ENCODE measurements at places on chromosomes 2 and 18.

GRCh38 chr18:36851202-36851590 is 22.3 kb downstream of the KIAA1328 start:
- DNase-seq, result no peak

- no peak for DNase-seq
Measured at GRCh38 chr2:162177301-162177700, 25.3 kb upstream of the GCG start.

GRCh38 chr18:9494778-9495331 is 19.5 kb downstream of the RALBP1 start:
- no peak for DNase-seq

GRCh38 chr2:141701618-141702017 is 429.2 kb downstream of the LRP1B start:
- DNase-seq, result no peak

DNA sequence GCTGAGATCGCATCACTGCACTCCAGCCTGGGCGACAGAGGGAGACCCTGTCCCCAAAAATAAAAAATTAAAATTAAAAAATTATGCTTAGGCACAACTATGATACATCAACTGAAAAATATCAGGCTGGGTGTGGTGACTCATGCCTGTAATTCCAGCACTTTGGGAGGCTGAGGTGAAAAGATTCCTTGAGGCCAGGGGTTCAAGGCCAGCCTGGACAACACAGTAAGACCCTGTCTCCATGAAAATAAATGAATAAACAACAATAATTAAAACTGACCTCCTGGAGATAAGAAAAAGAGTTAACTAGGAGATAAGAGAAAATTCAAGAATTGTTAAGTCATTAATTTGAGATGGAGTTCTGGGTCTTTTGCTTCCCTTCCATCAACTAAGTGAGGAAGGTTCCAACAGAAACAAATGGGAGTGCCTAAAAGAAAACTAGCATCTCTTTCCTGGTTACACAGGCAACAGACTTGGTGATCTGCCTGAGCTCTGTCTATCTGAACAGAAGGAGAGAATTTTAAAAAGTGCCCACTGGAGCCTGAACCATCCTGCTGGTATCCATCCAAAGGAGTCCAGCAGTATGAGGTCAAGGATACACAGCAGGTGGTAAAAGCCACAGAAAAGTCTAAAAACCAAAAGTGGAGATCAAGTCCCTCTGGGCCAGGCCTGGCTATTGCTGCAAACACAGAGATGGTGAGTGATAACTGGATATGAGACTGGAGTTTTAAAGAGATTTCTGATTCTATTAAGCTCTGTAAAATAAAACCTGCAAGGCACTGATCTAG is 8.8 kb downstream of the PPM1G start:
- no peak for DNase-seq

DNA sequence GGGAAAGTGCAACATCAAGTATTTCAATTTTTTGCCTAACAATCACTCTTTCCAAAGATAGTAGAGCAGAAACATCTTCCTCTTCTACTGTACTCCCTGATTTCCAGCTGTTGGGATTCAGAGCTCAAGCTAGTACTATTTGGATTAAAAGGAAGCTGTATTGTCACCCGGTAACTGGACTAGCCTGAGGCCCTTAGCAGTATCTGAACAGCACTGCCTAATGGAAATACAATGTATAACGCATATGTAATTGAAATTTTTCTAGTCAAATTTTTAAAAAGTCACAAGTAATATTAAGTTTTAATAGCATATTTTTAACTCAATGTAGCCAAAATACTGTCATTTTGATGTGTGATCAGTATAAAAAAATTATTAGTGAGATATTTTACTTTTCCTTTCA is 86.2 kb downstream of the COX7A2L start:
- no peak for DNase-seq

- DNase-seq, result no peak
Measured at GRCh38 chr18:7172611-7173010, 55.0 kb upstream of the LAMA1 start.

DNA sequence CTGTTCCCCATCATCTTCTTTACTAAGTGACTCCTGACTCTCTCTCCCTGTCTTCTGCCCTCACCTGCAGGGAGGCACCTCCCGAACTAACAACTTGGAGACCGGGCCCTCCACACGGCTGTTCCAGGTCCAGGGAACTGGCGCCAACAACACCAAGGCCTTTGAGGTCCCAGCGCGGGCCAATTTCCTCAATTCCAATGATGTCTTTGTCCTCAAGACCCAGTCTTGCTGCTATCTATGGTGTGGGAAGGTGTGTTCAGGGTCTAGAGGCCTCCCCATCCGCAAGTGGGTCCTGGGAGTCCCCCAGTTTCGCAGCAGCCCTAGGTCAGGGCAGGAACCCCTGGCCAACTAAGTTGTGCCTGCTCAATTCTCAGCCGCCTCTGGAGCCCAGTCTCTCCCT is 15.5 kb downstream of the VIL1 start:
- DNase-seq, result no peak

- no peak for DNase-seq
Measured at GRCh38 chr2:12199491-12200211, 453.2 kb downstream of the LPIN1 start.

DNA sequence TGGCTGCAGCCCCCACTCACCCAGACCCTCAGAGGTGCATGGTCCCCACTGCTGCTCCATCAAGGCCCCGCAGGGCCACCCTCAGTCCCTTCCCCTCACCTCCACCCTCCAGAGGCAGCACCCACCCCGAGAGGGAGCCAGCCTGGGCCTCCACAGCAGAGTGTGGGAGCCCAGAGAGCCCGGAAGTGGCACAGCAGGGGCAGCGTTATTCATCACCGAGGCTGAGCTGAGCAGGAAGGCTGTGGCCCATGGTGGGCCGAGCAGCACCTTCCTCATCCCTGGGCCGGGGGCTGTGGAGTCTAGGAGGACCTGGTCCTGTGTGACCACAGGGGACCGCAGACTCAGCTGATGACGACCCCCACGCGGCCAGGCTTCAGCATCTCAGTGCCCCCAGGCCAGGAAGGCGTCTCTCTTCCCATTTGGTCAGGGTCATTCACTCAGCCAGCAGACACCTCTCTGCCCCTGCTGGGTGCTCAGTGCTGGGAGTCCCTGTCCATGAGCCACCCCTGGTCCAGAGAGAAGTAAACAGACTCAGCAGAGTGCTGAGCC is 258.1 kb downstream of the ATAD2B start:
- no peak for DNase-seq

GRCh38 chr2:238108423-238109183 is 8.5 kb downstream of the ESPNL start:
- no peak for DNase-seq

- no peak for DNase-seq
Measured at GRCh38 chr2:29766191-29766590, 155.2 kb downstream of the ALK start.

- DNase-seq, result no peak
Measured at GRCh38 chr2:119223521-119224390, at the start of gene STEAP3. Gene STEAP3 (plus strand): TSS chr2:119223834. CDS start chr2:119231013, 7,179 bp downstream.

DNA sequence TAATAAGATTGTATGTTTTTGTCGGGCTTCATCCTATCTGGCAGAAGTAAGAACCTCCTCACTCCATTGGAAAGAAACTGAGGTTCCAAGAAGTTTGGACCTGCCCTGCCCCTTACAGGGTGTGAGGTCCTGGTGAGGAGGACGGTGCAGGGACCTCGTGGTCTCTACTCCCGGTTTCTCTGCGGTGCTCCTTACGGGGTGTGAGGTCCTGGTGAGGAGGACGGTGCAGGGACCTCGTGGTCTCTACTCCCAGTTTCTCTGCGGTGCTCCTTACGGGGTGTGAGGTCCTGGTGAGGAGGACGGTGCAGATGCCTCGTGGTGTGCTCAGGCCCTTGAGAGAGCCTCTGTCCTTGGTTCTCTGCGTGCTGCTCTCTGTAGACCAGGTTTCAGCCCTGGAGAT is 5.2 kb downstream of the CTDP1 start:
- no peak for DNase-seq

GRCh38 chr2:169716938-169717690 is 16.5 kb upstream of the KLHL23 start:
- no peak for DNase-seq

DNA sequence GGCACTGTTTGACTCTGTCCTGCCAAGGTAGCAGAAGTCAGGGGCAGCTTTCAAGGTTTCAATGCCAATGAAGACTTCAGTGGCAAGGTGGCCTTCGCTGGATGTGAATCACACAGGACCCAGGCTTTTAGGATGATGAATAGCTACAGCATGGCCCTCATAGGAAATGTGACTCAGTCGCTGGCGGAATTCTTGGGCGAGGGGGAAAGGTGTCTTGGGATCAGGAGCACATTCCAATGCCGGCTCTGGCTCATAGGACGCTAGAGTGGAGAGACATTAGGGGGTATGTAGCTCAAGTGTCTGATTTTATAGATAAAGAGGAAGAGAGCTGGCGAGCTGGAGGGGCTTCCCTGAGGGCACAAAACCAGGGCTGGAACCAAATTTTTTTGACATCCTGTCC is 68.6 kb downstream of the SMIM21 start:
- no peak for DNase-seq

- DNase-seq, result no peak
Measured at GRCh38 chr18:13627639-13628038, 98.7 kb downstream of the FAM210A start.

GRCh38 chr18:48550101-48550729 is 11.4 kb downstream of the CTIF start:
- no peak for DNase-seq

DNA sequence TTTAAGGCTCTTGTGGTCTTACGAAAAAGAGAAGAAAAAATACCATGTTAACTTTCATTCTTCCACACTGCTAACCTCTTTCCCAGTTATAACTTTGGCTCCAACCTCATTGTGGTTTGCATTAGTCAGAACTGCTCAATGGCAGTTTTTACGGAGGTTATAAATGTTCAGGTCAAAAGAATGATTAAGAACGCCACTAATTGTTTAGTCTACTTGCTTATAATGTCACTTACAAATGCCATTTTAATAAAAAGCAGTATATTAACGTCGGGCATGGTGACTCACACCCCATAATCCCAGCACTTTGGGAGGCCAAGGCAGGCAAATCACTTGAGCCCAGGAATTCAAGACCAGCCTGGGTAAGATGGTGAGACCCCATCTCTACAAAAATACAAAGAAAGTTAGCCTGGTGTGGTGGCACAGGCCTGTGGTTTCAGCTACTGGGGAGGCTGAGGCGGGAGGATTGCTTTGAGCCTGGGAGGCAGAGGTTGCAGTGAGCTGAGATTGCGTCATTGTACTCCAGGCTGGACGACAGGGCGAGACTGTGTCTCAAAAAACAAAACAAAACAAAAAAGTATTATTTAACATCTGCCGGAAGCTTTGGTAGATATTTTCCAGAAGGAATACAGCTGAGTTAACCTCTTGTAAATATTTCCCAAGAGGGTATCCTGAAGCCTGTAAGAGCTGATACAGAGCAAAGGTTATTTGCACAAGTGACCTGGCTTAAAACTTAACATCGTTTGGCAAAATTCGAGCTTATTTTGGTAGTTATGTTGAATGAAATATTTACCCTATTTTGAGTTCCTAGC is 5.1 kb downstream of the AGPS start:
- no peak for DNase-seq

- DNase-seq, result no peak
Measured at GRCh38 chr2:68278169-68278568, 25.8 kb upstream of the PPP3R1 start.

GRCh38 chr2:191917967-191918651 is 71.2 kb upstream of the CAVIN2 start:
- DNase-seq, result no peak

GRCh38 chr2:65778137-65778536 is 345.7 kb upstream of the SPRED2 start:
- no peak for DNase-seq

- DNase-seq, result no peak
Measured at GRCh38 chr2:72116081-72116533, 31.6 kb downstream of the CYP26B1 start.

GRCh38 chr18:30487962-30488361 is 554.6 kb downstream of the DSC3 start:
- DNase-seq, result no peak

DNA sequence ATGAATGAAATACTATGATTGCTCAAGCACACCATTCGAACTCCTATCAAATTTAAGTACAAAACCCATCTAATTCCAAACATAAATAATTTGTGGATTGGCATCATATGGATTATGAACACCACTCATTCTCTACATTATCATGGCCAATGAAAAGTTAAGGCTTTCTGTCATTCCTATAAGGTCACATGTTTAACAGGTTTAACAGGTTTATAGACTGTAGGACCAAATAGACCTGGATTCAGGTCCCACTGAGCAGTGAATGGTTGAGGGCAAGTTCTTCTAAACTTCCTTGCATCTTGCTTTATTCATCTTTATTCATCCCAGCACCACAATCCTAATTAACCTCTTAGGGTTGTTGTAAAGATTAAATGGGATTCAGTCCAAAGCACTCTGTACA is 33.4 kb downstream of the FBXO36 start:
- DNase-seq, result no peak

DNA sequence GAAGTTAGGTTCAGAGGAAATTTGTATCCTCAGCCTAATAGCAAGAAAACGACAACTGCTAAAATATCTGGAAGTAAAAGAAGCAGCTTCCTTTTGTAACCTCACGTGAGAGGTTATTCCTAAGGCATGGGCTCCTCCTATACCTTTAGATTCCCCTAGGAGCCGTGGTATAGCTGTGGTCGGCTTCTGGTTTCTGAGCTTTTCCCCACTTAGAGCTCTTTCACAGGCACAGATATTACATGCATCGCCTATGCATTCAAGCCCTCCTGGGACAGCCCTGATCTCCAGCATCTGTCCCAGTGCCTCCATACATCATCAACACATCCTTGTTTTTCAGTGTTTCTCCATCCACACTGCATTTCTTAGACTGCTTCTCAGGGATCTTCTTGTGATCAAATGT is 289.0 kb downstream of the ALPK2 start:
- DNase-seq, result no peak

DNA sequence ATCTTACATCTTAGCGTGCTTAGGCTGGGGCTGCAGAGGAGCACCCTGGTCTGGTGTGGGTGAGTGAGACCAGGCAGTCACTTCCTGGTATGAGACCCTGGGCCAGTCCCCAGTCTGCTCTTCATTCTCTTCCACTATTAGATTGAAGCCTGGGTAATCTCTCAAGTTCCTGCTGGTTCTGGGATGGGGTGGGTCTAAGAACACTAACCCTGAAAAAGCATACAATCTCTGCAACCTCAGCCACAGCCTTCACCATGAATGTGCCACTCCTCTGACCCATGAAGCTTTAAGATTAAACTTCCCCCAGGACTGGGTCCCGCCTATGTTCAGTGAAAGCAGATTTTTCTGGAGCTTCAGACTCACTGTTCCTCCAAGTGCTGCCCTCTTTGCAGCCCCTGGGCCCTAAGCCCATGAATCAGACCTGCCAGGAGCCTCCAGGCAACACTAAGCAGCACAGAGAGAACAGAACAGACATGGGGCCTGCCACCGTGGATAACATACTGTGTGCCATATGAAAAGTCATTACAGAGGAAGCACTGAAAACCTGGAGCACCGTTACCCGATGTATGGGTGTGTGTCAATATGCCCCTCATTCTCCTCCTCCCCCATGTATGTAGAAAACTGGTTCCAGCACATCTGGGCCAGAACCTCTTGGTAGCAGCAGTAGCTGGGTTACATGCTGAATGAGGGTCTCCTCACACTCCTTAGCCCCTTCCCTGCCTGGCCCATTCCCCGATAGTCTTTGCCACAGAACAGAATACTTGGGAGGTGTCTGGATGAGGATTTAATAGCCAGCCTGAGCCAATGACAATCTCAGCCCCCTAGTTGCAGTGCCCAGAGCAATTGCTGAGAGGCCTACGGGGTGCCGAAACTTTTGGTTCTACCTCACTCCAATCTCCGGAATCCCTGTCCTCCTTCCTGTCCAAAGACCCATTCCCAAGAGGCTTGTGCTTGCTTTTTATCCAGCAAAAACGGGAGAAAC is 2.7 kb upstream of the SIX2 start:
- no peak for DNase-seq
